ENCODE measurements at places on chromosomes 7 and 10.

DNA sequence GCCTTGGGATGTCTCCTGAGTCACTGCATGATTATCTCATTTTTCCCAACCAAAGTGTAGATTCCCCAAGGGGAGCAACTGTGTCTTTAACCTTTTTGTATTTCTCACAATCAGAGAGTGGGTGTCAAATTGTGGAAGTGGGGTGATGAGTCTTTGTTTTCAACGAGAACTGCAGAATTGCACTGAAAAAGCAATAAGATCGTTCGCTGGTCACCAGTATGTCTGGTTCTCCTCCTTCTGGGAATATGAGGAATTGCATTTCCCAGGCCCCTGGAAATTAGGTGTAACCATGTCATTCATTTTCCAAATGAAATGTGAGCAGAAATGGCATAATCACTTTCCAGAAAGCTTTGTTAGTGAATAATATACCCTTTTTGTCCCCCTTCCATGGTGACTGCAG is 326.9 kb downstream of the GPAM start:
- no peak for DNase-seq

DNA sequence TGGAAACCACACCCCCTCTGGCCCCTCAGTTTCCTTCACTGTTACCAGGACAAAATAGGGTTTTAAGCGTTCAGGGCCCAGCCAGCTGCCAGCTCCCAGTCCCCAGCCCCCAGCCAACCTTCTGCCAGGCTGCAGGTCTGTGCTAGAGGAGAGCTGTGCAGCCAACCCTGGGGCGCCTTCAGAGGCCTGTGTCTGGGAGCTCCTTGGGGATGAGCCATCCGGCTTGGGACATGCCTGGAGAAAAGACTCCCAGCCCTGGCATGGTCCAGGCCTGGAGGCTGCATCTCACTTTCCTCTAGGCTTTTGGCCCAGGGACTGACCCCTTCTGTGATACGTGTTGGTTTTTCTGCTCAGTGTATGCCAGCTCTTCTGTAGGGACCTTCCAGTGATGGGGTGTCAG is 487.6 kb upstream of the MGMT start:
- DNase-seq = no peak

- DNase-seq = no peak
These were observed 58.4 kb upstream of the EN2 start for GRCh38 chr7:155399577-155399976.

GRCh38 chr10:77975086-77975666 is 48.6 kb upstream of the DLG5 start:
- no peak for DNase-seq

- no peak for DNase-seq
These were observed 71.1 kb downstream of the PTPRN2 start for GRCh38 chr7:158516524-158516923.

DNA sequence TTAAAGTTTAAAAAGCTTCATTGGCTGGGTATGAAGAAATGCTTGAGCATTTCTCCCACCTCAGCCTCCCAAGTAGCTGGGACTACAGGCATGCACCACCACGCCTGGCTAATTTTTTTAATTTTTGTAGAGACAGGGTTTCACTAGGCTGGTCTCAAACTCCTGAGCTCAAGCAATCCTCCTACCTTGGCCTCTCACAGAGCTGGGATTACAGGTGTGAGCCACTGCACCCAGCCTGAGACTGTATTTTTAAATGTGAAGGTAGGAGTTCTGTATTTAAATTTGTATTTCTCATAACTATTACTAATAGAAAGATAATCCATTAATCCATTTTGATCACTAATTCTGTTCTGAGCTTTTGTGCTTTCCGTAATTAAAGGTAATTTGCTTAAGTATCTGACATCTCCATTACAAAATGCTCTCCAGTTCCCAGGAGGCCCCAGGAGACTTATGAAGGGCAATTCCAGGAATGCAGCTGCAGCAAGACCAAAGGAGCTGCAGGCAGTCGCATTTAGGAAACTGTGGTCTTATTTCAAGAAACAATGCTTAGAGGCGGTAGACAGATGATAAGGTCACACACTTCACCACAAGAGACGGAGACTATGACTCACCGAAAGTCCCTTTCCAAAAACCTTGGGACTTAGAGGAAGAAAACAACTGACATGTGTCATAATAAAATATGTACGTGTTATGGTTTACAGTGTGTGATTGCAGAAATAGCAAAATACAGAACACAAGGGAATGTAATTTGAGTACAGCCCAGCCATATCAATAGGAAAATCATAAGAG is 23.3 kb downstream of the YAE1 start:
- no peak for DNase-seq

- no peak for DNase-seq
These were observed 289.0 kb downstream of the TWIST1 start for GRCh38 chr7:18828260-18828993.

- no peak for DNase-seq
These were observed 50.4 kb upstream of the DDC start for GRCh38 chr7:50615519-50616080.
